ENCODE measurements at places on chromosomes 6 and 20. TPM values are rescaled to one million over a fixed set of nuclear protein-coding genes. Genes with fewer than 3 reads are reported as not detected.
A peak's percentile ranks its signal among the peaks of the same experiment; 100 is the strongest.

DNA sequence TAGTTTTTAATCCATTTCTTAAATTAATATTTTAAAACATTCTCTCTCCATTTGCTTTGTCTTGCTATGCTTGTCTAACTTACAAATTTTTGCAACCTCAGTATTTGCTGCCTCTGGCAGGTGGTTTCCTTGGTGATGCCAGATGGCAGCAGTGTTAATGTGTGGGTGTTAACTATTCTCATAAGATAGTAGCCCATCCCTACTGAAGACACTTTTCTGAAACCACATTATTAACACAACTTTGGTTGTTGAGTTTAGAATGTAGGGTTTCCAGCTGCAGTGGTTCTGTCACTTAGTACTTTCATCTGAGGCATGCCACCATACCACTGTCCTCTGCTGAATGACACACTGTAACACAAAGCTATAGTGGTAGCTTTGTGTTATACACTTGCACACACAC, 75.1 kb downstream of the MYO6 start:
- H3K4me3 ChIP-seq: no peak overlapping the region
- no peak for DNase-seq
- no peak overlapping the region for H3K27ac ChIP-seq
- H3K36me3 ChIP-seq: no peaks in the 10 kb centered on the region

DNA sequence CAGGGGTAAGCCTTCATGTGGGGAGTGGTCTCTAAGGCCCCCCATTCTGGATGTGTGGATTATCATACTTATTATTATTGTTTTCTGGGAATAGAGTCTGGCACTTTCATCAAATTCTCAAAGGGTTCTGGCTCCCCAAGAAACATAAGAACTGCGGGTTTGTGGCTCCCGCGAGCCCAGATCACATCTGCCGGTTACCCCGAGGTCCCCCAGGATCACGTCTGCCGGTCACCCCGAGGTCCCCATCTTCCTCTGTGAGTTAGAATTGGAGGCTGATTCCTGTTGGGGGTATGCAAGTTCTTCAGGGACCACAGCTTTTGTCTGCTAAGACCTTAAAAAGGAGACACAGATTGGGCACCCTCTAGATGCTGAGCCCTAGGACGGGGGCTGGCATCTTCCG, 116.7 kb upstream of the FRMD1 start:
- no peaks in the 10 kb centered on the region for H3K36me3 ChIP-seq
- H3K4me3 ChIP-seq: no peak overlapping the region
- H3K27ac ChIP-seq: no peak overlapping the region
- no peaks in the 10 kb centered on the region for H3K4me1 ChIP-seq

DNA sequence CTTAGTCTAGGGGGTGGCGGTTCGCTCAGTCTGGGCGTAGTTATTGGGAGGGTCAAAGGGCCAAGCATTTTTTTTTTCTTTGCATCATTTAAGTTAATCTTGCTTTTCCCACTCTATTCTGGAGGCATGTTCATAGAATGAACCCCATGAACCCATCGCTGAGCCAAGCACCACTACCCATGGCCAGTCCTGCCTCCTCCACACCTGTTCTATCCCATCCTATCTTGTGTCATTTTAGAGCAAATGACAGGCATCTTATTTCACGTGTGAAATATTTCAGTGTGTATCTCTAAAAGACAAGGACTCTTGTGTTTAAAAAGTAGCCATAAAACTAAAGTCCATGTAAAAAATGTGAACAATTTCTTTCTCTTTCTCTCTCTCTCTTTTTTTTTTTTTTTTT, 13.9 kb downstream of the SRC start:
- no peaks in the 10 kb centered on the region for H3K36me3 ChIP-seq
- no peak overlapping the region for H3K27ac ChIP-seq
- no peaks in the 10 kb centered on the region for H3K4me1 ChIP-seq

DNA sequence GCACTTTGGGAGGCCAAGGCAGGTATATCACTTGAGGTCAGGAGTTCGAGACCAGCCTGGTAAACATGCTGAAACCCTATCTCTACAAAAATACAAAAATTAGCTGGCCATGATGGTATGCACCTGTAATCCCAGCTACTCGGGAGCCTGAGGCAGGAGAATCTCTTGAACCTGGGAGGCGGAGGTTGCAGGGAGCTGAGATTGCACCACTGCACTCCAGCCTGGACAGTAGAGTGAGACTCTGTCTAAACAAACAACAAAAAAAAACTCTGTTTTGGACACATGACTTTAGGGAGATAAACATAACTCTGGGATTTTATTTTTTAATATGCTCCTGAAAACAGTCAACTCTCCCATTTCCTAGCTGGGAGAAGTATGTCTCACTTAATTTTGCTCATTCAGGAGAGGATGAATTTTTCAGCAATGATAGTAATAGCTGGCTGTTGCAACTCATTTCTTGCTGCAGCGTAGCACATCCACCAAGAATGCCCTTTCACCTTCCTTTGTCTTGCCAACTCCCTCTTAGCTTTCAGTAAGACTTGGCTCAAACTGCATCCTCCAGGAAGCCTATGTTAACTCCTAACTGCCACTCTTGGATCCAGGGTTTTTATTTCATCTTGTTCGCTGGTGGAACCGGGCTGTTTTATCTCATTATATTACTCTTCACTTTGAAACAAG, 24.3 kb downstream of the TOP1 start:
- H3K27me3 ChIP-seq: no peaks in the 10 kb centered on the region
- peaks cover 32% of the 10 kb centered on the region for H3K36me3 ChIP-seq
- no peak overlapping the region for H3K4me3 ChIP-seq
- peaks cover 85% of the 10 kb centered on the region for H3K4me1 ChIP-seq
- H3K27ac ChIP-seq: no peak overlapping the region

The NINL gene
- 2.0 TPM for total RNA-seq

The EEF1A2 gene
- total RNA-seq: 0.80 TPM

The SHLD1 gene
- 10.8 TPM for total RNA-seq

GRCh38 chr6:43743682-43744381, 26.2 kb upstream of the VEGFA start:
- H3K27ac ChIP-seq: no peak overlapping the region
- H3K4me1 ChIP-seq: no peaks in the 10 kb centered on the region
- H3K27me3 ChIP-seq: peaks cover 5% of the 10 kb centered on the region
- H3K36me3 ChIP-seq: no peaks in the 10 kb centered on the region
- H3K4me3 ChIP-seq: no peak overlapping the region
- no peak for DNase-seq

DNA sequence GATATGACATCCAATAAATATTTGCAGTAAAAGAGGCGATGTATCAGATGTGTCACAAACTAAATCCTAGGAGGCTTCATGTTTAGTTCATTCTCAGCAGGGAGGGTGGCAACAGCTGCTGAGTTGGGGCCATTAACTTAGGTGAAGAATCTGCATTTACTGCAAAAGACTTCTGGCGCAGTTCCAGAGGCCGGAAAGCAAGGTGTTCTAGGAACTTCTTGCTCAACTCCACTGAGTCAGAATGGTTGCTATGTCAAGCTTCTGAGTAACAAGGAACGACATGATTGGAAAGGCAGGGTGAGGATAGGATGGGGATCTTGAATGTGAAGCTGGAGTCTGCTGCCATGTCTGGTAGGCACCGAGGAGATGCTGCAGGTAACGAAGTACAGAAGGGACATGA, 11.7 kb downstream of the ADNP start:
- no peak for DNase-seq
- peaks cover 56% of the 10 kb centered on the region for H3K4me1 ChIP-seq
- H3K27me3 ChIP-seq: no peaks in the 10 kb centered on the region

DNA sequence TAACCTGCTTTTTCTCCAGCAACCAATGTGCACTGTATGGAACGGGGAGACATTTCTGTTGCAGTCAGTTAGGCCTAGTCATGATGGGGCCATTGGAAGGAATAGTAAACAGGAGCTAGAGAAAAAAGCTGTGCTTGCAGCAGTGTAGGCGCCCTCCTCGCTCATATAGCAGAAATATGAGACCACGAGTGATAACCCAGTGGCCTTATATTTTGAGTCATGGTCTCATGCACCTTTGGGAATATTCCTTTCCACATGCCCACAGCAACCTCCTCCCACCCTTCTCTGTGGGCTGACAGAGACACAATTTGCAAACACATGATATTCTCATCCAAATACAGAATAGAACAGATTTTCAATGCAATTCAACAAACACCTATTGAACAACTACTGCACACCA, 248.9 kb upstream of the CITED2 start:
- H3K36me3 ChIP-seq: no peaks in the 10 kb centered on the region
- no peak overlapping the region for H3K27ac ChIP-seq
- no peaks in the 10 kb centered on the region for H3K4me1 ChIP-seq

The GLP1R gene
- total RNA-seq: not detected

DNA sequence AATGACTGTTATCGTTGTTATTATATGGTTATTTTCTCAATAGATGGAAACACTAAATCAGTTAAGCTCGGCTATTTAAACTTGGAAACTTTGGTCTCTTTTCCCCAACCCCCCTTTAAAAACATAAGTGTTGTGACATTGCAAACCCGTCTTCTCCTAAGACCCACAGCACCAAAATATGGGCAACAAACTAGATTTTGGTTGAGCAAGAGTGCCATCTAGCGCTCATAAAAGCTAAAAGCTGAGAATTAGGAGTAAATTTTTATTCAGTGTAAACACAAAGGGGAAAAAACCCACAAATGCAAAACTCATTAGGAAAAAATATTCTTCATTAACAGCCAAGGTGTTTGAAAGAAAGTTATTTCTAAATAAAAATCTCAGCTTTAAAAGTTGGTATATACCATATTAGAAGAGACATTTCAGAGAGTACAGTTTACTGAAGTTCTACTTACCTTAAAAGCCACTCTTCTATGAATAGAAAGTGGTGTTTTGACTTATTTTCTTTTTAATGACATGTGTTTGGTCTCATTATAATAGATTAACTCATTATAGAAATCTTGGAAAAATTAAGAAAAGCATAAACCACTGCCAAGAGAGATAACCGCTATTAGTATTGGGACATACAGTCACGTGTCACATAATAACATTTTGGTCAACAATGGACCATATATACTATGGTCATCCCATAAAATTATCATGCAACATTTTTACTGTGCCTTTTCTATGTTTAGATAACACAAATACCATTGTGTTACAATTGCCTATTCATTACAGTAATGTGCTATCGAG, 21.1 kb downstream of the SESN1 start:
- peaks cover 12% of the 10 kb centered on the region for H3K27me3 ChIP-seq
- H3K36me3 ChIP-seq: peaks cover 1% of the 10 kb centered on the region
- peak; percentile 31 for DNase-seq
- H3K4me3 ChIP-seq: no peak overlapping the region
- peaks cover 21% of the 10 kb centered on the region for H3K4me1 ChIP-seq

- H3K4me3 ChIP-seq: no peak overlapping the region
- no peaks in the 10 kb centered on the region for H3K36me3 ChIP-seq
- H3K4me1 ChIP-seq: no peaks in the 10 kb centered on the region
- DNase-seq: no peak
- H3K27ac ChIP-seq: no peak overlapping the region
- H3K27me3 ChIP-seq: peaks cover 2% of the 10 kb centered on the region
These were observed 215.1 kb downstream of the IBTK start for GRCh38 chr6:82032444-82032843.
